Colonic mucosa (tissue), 4 donors: ENCODE measurements at places on chromosomes 12 and 14. TPM values are rescaled to one million over a fixed set of nuclear protein-coding genes. Genes with fewer than 3 reads are reported as not detected.

The SLC2A3 gene
- total RNA-seq = 29.0 TPM

The SRRM4 gene
- not detected for total RNA-seq

GRCh38 chr14:95609398-95609990 is 74.6 kb downstream of the GLRX5 start:
- H3K4me3 ChIP-seq = no peak overlapping the region
- peak; percentile 24 for DNase-seq
- no peaks in the 10 kb centered on the region for H3K36me3 ChIP-seq
- H3K27ac ChIP-seq = no peak overlapping the region

DNA sequence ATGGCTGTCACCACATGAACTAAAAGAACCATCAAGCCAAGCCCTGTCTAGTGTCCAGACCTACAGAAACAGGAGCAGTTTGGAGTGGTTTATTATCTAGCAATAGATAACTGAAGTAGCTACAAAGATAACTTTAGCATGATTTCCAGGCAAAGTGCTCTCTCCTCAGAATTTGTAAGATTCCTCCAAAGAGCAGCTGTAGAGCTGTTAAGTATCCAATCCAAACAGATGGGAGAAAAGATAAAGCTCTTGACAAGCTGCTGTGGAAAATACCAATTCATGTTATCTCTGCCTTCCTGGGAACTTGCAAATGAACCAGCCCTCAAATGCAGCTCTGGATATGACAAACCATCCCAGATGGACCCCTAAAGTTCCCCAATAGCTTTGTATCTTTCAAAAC is 78.9 kb upstream of the RESF1 start:
- no peaks in the 10 kb centered on the region for H3K4me1 ChIP-seq
- DNase-seq = no peak
- H3K4me3 ChIP-seq = no peak overlapping the region
- H3K27ac ChIP-seq = no peak overlapping the region
- H3K36me3 ChIP-seq = no peaks in the 10 kb centered on the region

DNA sequence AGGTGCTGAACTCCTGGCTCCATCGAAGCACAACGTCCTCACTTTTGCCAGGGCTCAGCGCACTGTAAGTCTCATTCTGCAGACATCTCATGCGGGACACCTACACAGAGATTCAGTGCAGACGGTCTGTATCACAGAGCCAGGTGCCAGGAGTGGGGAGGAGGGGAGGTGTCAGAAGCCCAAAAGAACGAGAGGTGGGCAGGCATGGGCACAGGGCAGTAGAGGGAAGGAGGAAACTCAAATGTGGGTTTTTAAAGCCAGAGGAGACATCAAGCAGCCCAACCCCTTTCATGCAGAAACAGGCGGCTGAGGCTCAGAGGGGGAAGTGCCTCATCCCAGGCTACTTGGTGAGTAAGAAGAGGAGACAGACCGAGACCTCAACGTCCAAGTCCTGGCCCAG is 2.5 kb upstream of the LPAR5 start:
- H3K36me3 ChIP-seq = no peaks in the 10 kb centered on the region
- no peak overlapping the region for H3K4me3 ChIP-seq
- peaks cover 3% of the 10 kb centered on the region for H3K4me1 ChIP-seq
- H3K27me3 ChIP-seq = no peaks in the 10 kb centered on the region
- H3K27ac ChIP-seq = no peak overlapping the region

DNA sequence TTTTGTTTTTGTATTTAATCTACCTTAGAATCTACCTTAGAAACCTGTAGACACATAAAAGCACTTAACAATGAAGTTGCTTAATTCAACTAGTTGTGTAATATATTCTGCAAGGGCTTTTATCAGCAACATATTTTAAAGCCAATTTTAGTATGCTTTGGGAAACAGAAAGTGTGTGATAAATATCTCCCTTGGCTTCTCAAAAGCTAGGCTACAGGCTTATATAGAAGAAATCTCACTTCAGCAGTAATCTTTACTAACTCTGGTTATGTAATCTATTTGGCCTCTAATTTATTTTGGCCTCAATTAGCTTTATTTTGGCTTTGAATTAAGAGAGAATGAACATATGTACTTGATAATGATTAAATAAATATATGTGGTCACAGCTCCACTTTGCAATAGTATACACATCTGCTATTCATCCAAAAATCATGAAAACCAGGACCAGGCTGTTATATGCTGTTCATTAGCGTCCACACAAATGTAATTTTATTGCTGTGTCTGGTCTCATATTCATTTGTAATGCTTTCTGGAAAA is 37.2 kb downstream of the LRP6 start:
- no peaks in the 10 kb centered on the region for H3K4me1 ChIP-seq
- no peak for DNase-seq
- H3K27ac ChIP-seq = no peak overlapping the region
